ENCODE measurements at places on chromosomes 6 and 20. TPM values are rescaled to one million over a fixed set of nuclear protein-coding genes. Genes with fewer than 3 reads are reported as not detected.

DNA sequence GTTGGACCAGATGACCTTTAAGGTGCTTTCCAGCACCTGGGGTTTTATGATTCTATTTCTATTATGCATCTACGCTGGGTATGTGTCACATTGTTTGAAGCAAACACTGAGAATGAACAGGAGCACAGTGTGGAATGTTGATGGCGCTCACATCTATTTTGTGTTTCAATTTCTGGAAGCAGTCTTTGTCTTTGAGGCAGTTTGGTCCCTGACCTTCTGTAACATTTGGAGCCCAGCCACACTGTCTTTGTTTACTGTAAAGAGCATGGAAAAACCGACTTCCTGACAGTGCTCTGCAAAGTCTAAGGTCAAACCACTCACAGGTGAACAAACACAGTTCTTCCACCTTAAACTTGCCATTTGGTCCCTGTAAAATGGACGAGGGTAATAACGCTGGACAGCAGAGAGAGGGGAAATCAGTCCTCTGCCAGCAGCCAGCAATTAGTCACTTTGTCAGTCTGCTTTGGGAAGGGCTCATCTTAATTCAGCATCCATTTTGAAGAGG lies 155.5 kb downstream of the PRL start:
- H3K36me3 ChIP-seq: no peaks in the 10 kb centered on the region
- no peak overlapping the region for H3K27ac ChIP-seq
- peaks cover 22% of the 10 kb centered on the region for H3K27me3 ChIP-seq
- no peak overlapping the region for H3K4me3 ChIP-seq
- DNase-seq: no peak
- H3K4me1 ChIP-seq: peaks cover 5% of the 10 kb centered on the region

GRCh38 chr6:25447570-25447929 lies 168.4 kb downstream of the CARMIL1 start:
- no peak for DNase-seq
- no peak overlapping the region for H3K4me3 ChIP-seq
- peaks cover 18% of the 10 kb centered on the region for H3K4me1 ChIP-seq
- peak overlapping the region; percentile 36 for H3K27ac ChIP-seq
- peaks cover 21% of the 10 kb centered on the region for H3K36me3 ChIP-seq

Gene VGLL2
- not detected for total RNA-seq

Gene PLN
- total RNA-seq: not detected

GRCh38 chr6:133693565-133693964 lies 195.3 kb upstream of the TCF21 start:
- DNase-seq: no peak
- no peak overlapping the region for H3K4me3 ChIP-seq
- H3K27ac ChIP-seq: no peak overlapping the region
- H3K27me3 ChIP-seq: no peaks in the 10 kb centered on the region

All from activated naive CD8-positive, alpha-beta T cell treated with anti-CD3 and anti-CD28 coated beads, Interleukin-2, amount 10 ng/mL, durations not matched to agents 7 days and 5 days (primary cell).